ENCODE measurements at places on chromosomes 11 and 22. TPM values are rescaled to one million over a fixed set of nuclear protein-coding genes. Genes with fewer than 3 reads are reported as not detected.

Gene GAL3ST3
- total RNA-seq, result 0.87 TPM

Gene CCDC87
- total RNA-seq, result 0.35 TPM

Gene MYBPC3
- not detected for total RNA-seq

DNA sequence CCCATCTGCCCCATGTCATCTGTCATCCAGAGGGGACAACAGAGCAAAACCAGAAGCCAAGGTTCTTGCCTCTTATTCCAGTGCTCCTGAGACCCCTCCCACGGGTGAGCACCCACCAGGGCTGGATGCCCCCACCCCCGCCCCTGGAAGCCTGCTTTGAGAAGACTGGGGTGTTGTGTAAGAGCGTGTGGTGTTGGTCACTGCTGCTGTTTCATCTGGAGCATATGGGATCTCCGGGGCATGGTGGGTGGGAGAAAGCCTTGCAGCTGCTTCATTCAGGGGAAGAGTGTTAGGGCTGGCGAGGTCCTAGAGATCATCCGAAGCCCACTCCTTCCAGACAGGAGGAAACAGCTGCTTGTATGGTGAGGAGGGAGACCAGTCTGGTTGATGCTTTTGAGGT is 54.1 kb downstream of the CHRDL2 start:
- DNase-seq, result no peak

GRCh38 chr11:7651700-7652099 is 21.6 kb downstream of the CYB5R2 start:
- DNase-seq, result no peak

DNA sequence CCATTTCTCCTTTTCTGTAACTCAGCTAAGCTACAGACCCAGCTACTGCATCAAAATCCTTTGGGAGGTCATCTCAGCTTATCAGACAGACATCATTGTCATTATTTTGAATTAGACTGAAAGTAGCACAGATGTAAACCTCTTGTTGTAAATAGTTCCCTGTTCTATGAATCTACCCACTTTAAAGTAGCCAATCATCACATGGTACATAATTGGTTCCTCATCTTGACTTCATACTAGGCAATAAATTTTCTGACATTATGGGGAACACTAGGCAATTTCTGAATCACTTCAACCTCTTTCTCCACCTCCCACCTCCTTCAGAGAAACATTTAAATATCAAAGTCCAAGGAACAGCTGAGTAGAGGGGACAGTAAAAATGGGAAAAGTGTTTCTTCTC is 47.9 kb downstream of the MPPED2 start:
- DNase-seq, result no peak

GRCh38 chr11:132114743-132115142 is 744.3 kb downstream of the NTM start:
- no peak for DNase-seq

GRCh38 chr11:34284811-34285481 is 72.9 kb downstream of the ABTB2 start:
- DNase-seq, result no peak

- no peak for DNase-seq
Observed at GRCh38 chr22:50699001-50699755, 26.6 kb downstream of the SHANK3 start.

- no peak for DNase-seq
Observed at GRCh38 chr11:36467012-36467411, 43.1 kb downstream of the TRAF6 start.
